Activated CD8-positive, alpha-beta memory T cell treated with anti-CD3 and anti-CD28 coated beads for 1 hour (primary cell): ENCODE measurements at places on chromosomes 3 and 15.

- DNase-seq = no peak
Observed at GRCh38 chr3:70149714-70150400, 150.3 kb downstream of the SAMMSON start.

DNA sequence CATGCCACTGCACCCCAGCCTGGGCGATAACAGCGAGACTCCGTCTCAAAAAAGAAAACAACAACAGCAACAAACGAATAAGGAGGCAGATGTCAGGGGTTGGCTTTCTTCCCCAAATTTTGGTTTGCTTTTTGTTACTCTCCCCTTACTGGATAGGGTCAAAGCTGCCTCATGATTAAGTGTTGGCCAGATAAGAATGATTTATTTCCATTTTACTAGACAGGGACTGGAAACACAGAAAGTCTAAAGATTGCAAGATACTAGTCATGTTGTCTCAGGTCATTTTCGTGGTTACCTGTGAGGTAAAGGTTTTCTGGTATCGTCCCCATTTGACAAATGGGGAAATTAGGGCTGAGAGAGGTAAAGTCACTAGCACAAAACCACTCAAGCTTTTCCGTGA is 18.6 kb upstream of the ETV5 start:
- no peak for DNase-seq

- no peak for DNase-seq
Observed at GRCh38 chr3:183291497-183292031, 38.5 kb downstream of the B3GNT5 start.

- no peak for DNase-seq
Observed at GRCh38 chr3:179455954-179456353, 4.7 kb upstream of the GNB4 start.

GRCh38 chr3:45965653-45966052 is 22.4 kb downstream of the CXCR6 start:
- DNase-seq = no peak

- no peak for DNase-seq
Observed at GRCh38 chr15:66819084-66819483, 117.0 kb downstream of the SMAD6 start.

DNA sequence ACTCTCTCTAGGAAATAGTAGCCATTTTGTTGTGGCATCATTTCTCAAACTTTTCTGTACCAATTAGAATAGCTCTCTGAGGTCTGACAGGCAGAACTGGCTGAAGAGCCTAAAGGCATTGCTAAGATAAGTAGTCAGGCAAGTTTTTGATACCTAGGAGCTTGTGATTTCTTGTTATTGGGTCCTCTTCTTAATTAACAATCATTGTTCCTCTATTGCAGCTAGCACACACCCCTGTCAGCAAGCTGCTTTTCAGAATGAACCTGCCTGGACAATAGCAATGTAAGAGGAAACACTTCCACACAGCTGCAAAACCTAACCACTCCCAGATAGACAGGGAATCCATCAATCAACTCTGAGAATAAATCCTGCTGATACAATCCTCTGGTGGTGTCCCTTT is 403.9 kb upstream of the TBL1XR1 start:
- DNase-seq = no peak

DNA sequence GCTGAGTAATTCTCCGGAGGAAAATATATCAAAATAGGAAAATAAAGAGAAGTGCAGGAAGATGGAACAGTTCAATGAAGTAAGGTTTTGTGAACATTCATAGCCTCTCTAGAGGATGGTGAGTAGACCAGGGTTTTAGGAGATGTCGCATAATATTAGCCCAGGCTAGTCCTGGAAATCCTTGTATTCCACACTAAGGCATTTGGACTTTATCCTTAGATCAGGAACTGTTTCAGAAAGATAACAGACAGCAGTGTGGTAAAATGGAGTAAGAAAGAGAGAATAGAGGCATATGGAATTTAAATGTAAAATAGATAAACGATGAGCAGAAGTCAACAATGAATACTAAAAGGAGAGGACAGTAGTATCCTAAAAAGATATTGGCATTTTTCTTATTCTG is 12.1 kb downstream of the COPB2 start:
- no peak for DNase-seq

DNA sequence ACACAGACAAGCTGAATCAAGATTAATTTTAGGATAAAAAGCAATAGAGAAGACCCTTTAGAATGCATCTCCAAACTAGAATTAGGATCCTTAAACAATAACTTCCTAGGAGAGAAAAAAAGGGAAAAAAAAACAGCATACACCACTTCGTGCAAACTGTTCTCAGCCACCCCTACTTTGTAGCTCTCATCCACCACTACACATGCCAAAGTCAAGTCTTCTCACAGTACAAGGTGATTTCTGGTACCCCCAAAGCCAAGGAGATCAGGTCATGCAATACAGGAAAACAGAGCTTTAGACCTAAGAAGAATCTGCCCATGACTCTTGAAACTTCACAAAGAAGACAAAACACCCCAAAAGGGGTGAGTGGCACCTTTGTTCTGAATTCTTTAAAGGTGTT is 166.9 kb downstream of the SUCNR1 start:
- no peak for DNase-seq

DNA sequence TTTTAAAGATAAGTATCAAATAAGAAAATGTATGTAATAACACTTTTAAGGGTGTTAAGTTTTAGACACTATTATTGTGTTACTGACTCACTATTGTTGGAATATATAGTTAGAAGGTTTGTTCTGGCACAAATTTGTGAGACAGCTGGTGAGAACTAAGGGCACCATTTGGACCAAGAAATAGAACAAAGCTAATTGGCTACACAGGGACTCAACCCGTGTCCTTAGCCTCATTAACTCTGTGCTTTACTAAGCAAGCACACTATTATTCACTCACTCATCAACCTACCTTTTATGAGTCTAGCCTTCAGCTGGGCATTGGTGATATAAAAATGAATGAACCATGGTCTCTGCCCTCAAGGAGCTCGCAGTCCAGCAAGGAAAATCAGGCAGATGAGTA is 4.1 kb upstream of the UNC13C start:
- DNase-seq = no peak

DNA sequence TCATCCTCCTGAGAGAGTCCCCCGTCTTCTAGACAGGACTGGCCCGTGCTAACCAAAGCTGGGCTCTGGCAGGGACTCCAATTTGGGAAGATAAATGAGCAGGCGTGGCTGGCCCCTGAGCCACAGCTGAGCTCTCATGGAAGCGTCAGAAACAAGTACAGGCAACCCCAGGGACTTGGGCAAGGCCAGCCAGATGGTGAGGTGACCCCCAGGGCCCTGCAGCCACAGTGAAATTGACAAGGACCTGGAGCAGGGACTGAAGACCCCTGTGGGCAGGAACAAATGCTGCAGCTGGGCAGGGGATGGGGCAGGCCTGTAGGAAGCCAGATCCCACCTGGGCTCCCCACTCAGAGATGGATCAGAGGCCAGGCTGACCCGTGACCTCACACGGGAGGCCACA is 32.8 kb upstream of the CGNL1 start:
- DNase-seq = no peak

DNA sequence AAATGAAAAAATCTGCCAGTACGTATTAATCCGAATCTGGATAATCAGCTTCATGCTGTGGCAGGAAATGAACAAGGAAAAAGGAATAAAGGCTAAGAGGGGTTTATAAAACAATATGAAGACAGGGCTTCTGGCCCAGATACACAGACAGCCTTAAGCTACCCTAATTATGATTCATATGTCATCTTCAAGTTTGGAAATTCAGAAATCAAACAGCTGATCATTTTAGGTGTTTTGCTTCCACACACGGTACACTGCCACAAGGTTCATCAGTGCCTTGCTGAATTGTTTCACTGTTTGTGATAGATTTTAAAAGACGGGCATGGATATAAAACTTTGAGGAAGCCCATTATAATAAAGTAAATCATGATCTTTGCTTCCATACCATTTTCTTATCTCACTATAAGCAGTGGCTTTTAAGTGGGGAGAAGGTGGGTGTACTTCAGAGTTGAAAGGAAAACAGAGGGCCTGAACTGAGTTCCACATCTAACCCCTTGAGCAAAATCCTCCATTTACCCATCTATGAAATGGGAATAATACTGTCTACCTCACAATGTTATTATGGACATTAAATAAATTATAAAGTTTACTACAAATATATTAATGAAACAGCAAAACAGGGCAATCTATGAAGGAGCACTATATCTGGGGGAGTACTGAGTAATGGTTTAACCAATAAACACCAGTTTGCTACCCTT is 15.7 kb downstream of the GTPBP8 start:
- DNase-seq = no peak

DNA sequence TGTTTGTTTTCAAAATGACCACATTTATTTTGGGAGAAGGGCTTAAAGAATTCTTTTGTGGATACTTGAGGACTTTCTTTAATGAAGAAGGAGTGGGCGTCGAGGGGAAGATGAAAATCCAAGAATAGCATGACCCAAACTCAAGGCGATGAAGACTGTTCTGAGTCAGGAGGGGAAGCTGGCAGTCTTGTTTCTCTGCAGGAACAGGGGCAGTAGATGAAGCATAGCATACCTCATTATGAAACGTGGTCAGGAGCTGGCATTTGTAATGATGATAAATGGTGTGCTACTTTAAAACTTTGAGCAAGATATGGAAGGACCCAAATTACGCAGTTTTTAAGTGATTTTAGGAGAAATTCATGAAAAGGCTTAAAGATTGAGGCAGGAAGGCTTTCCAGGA is 549.0 kb downstream of the IGSF11 start:
- DNase-seq = no peak

DNA sequence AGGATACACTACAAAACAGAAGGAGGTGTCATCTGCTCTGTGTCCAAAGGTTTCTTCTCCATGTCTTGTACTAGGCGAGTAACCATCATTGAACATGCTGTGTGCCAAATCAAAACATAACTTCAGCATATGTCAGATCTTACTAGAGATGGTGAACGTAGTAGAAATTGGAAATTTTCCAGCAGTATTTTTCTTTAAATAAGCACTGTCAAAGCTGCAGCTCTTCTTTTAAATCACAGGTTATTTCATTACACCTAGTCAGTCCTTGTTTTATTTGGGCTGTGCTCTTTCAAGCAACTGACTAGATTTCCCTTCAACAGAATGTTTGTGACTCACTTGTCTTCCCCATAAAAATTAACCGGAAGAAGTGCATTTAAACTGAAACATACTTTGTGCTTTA is 46.5 kb downstream of the MSL2 start:
- DNase-seq = no peak

DNA sequence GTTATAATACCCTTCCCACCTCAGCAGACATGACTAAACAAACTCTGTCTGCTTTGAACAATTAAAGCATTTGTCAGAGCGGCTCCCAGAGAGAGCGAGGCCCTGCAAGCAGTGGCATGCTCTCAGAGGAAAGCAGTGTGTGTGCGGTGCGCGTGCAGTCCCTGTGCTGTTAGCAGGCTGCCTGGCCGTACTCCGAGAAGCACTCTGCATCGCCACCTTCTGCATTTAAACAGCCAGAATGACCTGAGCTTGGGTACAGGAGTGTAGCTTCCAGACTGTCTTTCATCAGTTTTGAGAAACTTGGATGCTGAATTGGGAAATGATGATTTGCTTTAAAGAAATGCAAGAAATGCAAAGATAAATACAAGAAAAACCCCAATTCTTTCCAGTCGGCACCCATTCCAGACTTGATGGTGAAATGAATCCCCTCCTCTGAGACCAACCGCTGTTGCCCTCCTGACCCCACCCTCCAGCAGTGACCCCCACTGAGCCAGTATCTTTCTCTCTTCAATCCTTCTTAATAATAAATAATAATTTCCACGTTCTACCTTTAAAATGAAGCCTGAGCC is 113.5 kb downstream of the VGLL4 start:
- DNase-seq = no peak

- DNase-seq = peak; percentile 6
Observed at GRCh38 chr3:97719156-97719821, 45.3 kb upstream of the ARL6 start.

DNA sequence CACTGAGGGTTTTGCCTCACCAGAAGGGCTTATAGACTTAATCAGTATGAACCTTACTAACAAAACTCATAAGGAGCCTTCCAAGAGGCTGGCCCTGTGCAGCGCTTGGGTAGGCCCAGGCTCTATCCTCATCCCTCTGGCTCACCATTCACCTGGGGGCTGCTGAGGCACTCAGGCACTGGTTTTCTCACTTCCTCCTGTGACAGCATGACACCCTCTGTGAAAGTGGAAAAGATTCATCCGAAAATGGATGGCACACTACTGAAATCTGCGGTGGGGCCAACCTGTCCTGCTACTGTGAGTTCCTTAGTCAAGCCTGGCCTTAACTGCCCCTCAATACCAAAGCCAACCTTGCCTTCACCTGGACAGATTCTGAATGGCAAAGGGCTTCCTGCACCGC is 41.3 kb downstream of the PSMD6 start:
- DNase-seq = no peak

DNA sequence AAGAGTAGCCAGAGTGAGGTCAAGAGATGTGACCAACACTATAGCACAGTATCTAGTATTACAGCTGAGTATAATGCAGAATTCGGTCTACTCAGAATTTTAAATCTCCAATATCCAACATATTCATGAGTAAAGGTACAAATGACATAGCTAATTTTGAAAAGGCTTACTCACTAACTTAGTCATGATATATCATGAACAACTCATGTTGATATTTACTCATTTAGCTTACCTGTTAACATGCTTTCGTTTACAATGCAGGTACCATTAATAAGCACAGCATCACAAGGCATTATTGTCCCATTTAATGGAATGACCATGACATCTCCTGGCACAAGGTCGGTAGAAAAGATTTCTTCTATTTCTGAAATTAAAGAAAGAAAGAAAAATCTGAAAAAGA is 36.9 kb downstream of the ATP13A3 start:
- DNase-seq = no peak

DNA sequence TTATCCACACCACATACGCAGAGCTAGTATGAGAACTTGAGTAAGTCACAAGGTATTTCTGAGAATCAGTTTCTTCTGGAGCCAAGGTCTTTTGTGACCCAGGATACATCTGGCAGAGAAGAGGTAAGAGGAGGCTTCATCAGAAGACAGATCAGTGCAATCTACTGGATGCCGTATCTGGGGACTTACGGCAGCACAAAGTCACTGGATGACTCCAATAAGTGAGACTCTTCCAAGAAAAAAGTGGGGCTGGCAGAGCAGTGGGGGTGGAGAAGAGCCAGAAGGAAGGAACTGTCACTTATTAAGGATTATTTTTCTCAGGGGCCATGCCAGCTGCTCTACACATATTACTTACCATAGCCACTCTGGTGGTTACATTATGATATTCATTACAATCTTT is 31.6 kb upstream of the UBXN7 start:
- no peak for DNase-seq

GRCh38 chr15:62625429-62626033 is 417.0 kb upstream of the TPM1 start:
- no peak for DNase-seq
